ENCODE measurements at places on chromosomes 4 and X.

GRCh38 chr4:137957806-137958205 lies 284.3 kb downstream of the SLC7A11 start:
- DNase-seq = no peak

DNA sequence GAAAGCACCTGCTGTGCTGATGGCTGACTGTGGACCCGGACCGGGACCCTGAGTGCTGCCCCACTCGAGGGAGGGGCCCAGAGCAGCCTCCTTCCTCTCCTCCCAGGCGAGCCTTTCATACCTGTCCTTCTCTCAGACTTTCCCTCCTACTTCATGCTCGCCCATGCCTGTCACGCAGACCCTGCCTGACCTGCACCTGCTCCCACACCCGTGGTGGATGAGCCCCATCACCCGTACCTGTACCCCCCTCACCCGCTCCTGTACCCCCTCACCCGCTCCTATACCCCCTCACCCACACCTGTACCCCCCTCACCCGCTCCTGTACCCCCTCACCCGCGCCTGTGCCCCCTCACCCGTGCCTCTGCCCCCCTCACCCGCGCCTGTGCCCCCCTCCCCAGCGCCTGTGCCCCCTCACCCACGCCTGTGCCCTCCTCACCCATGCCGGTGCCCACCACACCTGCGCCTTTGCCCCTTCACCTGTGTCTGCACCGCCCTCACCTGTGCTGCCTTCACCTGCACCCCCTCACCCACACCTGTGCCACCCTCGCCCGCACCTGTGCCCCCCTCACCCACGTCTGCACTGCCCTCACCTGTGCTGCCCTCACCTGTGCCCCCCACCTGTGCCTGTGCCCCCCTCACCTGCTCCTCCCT lies 5.8 kb downstream of the MAEA start:
- DNase-seq = no peak

- no peak for DNase-seq
Observed at GRCh38 chrX:121244511-121244910, 197.1 kb downstream of the GLUD2 start.

DNA sequence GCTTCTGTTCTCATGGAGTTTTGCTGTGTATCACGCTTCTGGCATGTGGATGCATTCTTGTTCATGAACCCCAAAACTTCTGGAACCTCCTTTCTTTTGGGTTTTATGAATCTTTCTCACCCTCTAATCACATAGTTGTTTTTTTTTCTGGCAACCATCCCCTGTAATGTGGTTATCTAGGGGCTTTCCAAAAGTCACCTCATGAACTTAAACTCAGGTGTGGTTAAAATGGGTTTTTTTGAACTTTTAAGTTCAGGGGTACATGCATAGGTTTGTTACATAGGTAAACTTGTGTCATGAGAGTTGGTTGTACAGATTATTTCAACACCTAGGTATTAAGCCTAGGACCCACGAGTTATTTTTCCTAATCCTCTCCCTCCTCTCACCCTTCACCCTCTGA lies 1099.4 kb upstream of the SLIT2 start:
- no peak for DNase-seq

- DNase-seq = no peak
Observed at GRCh38 chr4:149796381-149796780, 19.3 kb downstream of the IQCM start.

DNA sequence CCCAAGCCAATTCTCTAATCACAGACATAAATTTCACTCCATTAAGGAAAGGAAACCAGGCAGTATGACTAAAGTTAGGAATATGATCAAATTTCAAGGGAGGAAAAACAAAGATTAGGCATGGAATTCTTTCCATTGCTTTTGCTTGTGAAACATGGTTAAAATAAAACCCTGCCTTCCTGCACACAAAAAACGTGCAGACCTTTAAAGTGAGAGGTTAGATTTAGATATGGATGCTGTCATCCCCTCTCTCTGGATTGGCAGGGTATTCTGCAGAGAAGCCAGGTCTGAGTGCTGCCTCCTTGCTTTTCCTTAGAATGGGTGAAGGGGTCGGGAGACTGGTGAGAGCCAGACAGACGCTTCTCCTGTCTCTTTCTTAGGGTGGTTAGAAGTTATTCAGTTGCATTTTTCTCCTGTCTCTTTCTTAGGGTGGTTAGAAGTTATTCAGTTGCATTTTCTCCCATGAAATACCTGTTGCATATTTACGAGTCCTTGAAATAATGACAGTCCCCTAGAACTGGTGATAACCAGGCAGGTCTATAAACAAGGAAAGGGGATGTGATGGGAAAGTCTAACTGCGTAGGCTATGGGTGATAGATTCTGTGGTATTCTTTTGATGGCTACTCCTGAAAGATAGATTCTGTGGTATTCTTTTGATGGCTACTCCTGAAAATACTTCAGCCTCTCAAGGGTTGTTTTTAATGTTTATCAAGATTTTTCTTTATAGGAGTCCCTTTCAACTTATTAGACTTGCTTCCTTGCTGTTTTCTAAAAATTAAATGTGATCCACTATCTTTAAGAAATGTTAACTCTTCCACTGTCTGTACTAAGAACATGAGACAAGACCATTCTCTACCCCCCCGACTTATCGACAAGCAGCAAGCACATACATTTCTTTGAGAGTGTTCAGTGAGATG lies 163.6 kb downstream of the SPRY1 start:
- no peak for DNase-seq

GRCh38 chr4:76311896-76312331 lies 5.4 kb downstream of the STBD1 start:
- DNase-seq = no peak

DNA sequence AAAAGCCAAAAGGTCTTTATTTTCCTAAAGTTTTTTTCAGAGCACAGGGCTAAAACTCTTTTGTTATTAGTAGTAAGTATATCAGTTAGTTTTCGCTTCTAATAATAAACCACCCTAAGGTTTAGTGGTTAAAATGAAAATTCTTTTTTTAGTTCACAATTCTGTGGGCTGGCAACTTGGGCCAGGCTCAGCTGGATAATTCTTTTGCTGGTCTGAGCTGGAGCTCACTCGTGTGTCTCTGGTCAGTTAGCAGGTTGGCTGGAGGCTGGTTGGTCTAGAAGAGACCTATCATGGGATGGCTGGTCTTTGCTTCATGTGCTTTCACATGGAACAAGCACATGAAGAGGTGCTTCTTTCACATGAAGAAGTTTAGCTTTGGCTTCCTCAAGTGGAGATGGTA lies 227.1 kb upstream of the LCORL start:
- no peak for DNase-seq

Measured in prostate gland (tissue), 2 donors.